ENCODE measurements at places on chromosomes 2 and 18. TPM values are rescaled to one million over a fixed set of nuclear protein-coding genes. Genes with fewer than 3 reads are reported as not detected.

The CDH2 gene
- 29.6 TPM for total RNA-seq

DNA sequence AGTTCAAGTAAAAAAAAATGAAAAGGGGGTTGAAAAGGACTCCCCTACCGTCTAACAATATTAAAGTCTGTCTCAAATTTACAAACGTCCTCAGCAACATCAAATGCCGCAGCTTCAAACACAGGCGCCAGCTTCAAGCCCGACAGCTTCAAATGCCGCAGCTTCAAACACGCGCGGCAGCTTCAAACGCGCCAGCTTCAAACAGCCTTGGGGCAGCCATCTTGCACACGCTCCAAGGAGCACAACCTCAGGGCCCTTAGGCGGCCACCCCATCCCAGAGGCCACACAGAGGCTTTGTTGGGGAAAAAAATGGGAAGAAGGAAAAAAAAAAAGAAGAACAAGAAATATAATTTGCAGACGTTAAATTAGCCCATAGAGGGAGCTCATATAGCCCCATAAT is 244.4 kb upstream of the VRK2 start:
- no peak for DNase-seq

GRCh38 chr2:232292395-232293154 is 86.0 kb upstream of the ALPP start:
- DNase-seq, result peak; percentile 49

DNA sequence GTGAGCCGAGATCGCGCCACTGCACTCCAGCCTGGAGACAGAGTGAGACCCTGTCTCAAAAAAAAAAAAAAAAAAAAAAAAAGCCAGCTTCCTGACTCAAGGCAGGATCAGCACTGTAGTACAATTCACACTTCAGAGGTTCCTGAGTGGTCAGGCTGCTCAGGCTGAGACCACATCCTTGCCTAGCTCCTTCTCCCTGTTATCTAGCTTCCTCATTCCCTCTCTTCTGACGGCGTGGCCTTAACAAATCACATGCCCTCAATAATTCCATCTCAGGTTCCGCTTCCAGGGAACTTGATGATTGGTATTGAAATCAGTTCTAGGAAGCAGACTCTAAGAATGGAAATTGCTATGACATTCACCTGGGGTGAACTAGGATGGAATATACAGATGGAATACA is 29.8 kb upstream of the KDM3A start:
- no peak for DNase-seq

DNA sequence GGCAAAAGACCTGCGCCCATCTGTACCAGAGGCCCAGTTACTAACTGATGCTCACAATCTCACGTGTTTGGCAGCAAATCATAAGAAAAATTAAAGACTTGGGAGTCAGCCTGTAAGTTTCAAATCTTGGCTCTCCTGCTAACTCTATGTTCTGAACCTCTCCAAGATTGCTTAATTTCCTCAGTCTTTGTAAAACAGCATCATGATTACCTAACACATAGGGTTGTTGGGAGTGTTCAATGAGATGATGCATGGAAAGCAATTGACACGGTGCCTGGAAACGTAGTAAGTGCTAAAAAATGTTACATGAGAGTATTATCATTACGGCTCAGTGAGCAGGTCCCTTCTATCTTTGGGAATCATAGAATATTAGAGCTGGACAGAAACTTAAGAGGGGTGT is 497.6 kb upstream of the TCF4 start:
- no peak for DNase-seq

The MARCO gene
- 4.6 TPM for total RNA-seq

The ABCG8 gene
- total RNA-seq, result 0.13 TPM

- DNase-seq, result no peak
Measured at GRCh38 chr18:50287028-50287440, 458 bp downstream of the CXXC1 start.

The RAPGEF4 gene
- total RNA-seq, result 13.6 TPM

DNA sequence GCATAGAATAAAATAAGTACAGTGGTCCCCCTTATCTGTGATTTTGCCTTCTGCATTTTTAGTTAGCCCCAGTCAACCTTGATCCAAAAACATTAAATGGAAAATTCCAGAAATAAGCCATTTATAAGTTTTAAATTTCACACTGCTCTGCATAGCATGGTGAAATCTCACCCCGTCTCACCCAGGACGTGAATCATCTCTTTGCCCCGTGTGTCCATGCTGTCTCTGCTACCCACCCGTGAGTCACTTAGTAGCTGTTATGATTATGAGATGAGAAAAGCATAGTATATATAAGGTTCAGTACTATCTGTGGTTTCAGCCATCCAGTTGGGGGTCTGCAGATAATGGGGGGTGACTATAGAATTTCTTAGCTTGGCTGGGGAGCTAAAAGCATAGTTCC is 67.3 kb downstream of the RHBDD1 start:
- DNase-seq, result no peak

The RDH14 gene
- 22.1 TPM for total RNA-seq

GRCh38 chr2:47029737-47030524 is 114.3 kb upstream of the MCFD2 start:
- no peak for DNase-seq

DNA sequence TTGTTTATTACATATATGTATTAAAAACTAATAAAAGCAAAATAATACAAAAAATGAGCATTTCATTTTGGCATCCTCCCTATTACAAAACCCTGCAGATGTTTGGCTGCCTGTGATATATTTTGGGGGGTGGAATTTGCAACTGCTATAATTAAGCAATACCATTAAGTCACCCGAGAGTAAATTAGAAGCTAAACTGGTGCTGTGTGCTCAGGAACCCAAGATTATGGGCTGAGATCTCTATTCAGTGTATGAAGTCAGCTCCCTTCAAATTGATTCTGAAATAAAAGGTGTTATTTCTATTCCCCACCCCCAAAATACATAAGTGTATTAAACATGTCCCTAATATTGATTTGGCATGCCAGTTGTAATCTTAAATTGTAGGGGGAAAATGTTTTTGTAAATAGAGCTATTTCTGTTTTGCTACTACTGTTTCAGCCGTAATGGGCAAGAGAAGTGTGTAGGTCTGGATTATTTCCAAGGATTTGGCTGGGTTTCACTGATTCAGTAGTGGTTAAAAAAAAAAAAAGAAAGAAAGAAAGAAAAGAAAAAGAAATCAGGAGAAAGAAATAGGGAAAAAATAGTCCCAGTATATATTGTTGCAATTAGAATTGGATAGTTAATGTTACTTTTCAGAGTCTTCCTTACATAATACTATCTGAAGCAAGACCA is 110.9 kb downstream of the SS18 start:
- DNase-seq, result no peak

- no peak for DNase-seq
Measured at GRCh38 chr2:186911551-186912085, 62.6 kb upstream of the ZSWIM2 start.

The CCDC138 gene
- total RNA-seq, result 3.2 TPM

DNA sequence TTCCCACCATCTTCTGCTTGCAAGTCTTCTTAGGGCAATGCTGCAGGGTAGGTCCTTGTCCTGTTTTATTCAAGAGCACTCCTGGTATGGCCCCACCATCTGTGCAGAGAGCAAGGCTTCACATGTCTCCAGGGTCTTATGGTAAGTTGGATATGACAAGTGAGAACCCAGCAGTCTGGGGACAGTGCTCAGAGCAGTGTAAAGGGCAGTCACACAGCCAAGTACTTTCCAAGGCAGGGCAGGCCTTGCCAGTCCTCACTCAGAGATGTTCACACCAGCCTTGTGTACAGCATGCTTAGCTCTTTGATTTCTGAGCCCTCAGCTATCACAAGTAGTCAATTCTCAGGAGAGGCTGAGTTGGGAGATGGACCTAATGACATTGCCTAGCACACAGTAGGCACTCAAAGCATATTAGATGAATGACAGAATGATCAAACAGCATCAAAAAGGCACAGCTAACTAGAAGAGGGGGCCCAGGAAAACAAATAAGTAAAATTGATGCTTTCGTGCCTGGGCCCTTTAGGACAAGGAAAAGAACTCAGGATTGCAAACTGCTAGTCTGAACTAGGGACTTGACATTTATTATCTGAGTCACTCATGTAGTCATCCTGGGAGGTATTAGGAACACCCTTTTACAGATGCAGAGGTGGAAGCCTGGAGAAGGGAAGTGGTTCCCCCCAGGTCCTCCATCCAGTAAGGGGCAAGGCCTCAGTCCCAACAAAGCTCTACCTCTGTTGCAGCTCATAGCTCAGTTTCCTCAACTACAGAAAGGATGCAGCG is 86.7 kb upstream of the CTAGE1 start:
- no peak for DNase-seq

The FZD7 gene
- total RNA-seq, result 14.0 TPM

DNA sequence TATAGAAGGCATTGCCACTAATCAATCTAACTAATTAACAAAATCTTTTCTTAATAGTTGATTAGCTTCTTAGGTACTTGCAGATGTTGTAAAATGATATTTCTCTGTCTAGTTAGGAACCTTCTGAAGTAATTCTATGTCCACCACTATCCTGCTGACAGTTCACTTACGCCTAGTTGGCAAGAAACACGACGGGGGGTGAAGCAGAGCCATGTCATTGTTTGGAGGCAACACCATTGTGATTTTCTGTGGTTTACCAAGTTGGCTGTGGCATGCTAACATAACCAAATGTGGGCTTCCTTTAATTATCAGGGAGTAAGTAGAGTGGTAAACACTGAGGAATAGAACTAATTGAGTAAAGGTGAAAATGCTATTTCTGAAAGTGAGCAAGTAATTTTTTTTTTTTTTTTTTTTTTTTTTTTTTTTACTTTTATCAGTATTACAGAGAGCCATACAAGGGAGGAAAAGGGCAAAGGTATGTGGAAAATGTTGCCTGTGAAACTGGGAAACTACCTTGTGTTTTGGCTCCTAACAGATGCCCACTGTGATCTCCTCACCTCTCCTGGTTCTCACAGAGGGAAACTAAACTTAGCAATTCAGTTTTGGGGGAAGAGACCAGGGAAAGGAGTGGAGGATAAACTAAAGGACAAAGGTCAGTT is 126.8 kb downstream of the MEIS1 start:
- no peak for DNase-seq

DNA sequence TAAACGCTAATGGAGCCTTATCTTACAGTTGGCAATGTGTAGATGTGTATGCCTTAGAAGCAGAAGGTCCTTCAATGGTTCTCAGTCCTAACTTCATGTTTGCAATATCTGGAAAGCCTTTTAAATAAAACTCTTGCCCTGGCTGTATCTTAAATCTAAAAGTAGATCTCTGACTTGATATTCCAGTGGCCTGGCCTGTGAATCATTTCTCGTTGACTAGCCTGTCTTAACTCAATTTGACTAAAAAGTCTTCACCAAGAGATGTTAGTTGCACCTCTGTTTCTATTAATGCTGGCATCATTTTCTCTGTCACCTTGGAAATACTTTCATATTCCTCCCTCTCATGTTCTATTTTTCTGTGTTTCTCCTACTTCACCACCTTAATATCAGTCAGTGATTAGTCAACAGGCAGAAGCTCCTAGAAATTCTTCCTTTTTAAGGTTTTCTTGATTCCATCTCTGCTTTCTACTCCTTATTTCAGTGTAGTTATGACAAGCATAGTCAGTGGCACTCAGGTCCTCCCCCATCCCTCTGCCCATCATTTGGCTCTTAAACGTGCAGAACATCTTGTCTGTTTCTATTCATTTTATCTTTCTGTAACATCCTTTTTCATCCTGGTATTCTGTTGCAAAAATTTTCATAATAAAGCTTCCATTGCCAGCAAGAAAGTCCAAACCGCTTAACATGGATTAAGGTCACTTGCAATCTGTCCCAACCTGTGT is 4.3 kb downstream of the ITGAV start:
- no peak for DNase-seq

DNA sequence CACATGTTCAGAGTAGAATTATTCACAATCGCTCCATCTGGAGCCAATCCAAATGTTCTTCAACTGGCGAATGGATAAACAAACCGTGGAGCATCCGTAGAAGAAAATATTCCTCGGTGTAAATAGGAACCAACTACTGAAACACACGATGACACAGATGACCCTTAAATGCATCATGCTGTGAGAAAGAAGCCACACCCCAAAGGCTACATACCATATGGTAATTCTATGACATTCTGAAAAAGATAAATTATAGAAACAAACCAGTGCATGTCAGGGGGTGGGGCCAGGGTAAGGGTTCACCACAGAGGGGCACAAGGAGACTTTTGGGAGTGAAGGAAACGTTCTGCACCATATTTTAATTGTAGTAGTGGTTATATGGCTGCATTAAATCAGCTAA is 312.2 kb upstream of the SMIM21 start:
- no peak for DNase-seq

GRCh38 chr2:120430957-120431356 is 85.0 kb downstream of the INHBB start:
- no peak for DNase-seq

GRCh38 chr2:11123856-11124759 is 31.2 kb upstream of the SLC66A3 start:
- DNase-seq, result peak; percentile 69

- peak; percentile 29 for DNase-seq
Measured at GRCh38 chr2:240988146-240988545, 10.3 kb upstream of the SNED1 start.

The ECEL1 gene
- 6.7 TPM for total RNA-seq

DNA sequence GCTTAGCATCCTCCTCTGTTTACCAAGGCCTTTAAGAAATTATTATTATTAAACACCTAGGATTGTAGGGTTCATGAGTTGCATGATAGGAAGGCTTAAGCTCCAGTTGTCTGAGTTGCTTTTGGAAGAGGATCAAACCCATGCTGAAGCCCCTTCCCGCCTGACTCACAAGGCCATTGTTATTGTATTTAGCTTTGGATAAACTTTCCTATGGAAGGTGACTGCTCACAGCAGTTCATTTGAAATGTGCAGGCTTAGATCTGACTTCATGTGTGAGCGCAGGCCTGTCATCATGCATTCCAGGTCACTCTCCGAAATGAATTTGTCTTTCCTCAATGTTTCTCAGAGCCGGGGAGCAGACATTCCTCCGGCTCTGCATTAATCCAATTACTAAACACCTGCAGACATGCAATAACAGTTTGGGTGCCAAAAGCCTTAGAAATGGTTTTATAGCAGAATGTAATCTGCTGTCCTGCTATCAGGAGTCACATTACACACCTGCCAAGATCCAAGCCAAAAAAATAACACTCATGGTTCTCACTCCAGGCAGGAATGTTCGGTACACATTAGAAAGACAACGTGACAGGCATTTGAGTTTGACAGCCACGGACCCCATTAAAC is 119.9 kb downstream of the OSR1 start:
- no peak for DNase-seq

The DSC3 gene
- total RNA-seq, result not detected

The FOXI3 gene
- total RNA-seq, result not detected

All from kidney (tissue), 22 donors.